ENCODE measurements at places on chromosomes 16 and 17. TPM values are rescaled to one million over a fixed set of nuclear protein-coding genes. Genes with fewer than 3 reads are reported as not detected.
A peak's percentile ranks its signal among the peaks of the same experiment; 100 is the strongest.

GRCh38 chr17:78596871-78597764 lies 19.9 kb upstream of the DNAH17 start:
- DNase-seq: no peak

Gene EDC4
- 40.2 TPM for total RNA-seq

DNA sequence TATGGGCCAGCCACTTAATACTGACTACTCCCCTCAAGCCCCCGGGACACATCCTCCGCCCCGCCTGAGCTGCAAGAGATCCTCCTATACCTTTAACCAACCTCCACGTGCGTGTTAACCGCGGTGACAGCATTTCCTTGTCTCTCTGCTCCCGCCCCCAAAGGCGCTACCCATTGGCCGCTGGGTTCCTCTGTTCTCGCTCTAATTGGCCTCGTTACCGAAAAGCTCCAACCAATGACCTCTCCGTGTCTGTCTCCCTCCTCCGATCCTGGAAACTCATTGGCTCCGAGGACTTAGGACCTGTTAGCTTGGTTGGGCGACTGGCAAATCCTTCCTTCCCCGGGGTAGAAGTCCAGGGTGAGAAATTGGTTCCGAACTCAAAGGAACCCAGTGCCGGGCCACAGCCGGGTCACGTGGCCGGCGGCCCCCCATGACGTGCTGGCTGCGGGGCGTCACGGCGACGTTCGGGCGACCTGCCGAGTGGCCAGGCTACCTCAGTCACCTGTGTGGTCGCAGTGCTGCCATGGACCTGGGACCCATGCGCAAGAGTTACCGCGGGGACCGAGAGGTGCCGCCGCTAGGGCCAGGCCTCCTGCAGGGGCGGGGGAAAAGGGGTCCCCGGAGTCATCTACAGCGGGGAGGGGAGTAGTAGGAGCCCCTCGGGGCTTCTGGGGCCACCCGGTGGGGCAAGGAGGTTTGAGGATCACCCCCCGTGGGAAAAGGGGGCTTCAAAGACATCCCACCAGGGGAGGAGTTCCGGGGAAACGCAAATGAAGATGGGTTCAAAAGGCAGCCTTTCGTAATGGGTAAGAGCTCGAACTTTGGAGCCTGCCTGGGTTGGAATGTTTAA lies at the start of gene PNPO:
PNPO (plus strand) TSS at position 326 of the 850 bp plus-strand sequence; CDS start at position 431, 105 bp downstream.
- DNase-seq: peak; percentile 93

GRCh38 chr17:79011451-79012147 lies 2.0 kb upstream of the CANT1 start:
- peak; percentile 19 for DNase-seq

Gene IL34
- total RNA-seq: 64.0 TPM

Gene RCVRN
- 1.0 TPM for total RNA-seq

GRCh38 chr17:75875182-75875939 lies 3.0 kb downstream of the TRIM47 start:
- DNase-seq: no peak

DNA sequence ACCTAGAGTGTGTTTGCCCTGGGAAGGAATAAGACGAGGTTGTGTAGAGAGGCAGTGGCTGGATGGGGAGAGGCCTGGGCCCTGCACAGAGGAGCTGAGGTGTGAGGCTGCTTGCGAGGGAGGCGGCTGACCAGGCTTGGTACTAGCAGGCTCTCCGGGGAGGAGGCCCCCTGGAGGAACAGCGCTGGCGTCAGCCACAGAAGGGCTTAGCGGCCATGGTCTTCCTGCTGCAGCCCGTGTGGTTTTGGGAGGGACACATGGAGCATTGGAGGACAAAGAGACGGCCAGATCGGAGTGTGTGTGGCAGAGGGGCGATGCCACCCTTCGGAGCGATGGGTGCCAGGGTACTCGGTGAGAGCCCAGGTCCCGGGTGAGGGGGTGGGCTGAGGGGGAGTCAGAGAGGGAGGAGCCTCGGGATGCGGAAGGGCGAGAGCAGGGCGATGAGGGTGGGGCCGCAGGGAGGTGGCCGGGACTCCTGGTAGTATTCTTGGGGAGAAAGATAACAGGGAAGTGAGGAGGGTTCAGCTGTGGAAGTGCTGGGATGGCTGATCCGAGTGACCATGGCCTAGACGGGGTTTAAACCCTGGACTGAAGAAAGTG lies 8.3 kb downstream of the BANP start:
- no peak for DNase-seq

- no peak for DNase-seq
These were observed 56.1 kb upstream of the SOX9 start for GRCh38 chr17:72064606-72065193.

DNA sequence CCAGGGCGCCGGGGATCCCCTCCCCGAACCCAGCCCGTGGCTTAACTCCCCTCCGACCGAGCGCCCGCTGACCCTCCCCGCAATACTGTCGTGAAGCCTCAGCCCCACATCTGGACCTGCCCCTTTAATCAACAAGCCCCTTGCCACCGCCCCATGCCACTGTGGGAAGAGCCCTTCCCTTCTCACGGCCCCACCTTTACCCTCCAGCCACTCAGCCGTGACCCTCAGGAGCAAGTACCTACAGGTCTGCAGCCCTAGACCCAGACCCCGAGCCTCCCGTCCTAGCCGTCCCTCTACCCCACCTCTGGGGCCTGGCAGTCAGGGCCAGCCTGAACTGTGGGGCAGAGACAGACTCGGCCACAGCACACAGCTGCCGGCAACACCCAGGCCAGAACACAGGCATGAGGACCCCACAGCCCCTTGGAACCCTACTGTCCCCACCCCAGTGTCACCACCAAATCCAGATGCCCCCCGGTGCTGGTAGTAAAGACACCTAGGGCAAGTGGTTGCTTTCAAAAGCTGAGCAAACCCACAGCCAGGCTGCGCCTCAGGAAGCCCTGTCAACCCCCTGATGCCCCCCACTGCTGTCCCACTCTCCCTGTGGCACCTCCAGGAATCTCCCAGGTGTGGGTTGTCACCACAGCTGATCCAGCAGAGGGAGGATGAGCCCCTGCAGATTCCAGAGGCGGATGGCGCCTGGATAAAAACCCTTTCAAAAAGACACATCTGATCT lies 1.4 kb downstream of the NXPH3 start:
- DNase-seq: no peak

- DNase-seq: no peak
These were observed 43.4 kb downstream of the ADCY7 start for GRCh38 chr16:50309527-50310307.

Gene FOXJ1
- total RNA-seq: 0.40 TPM

DNA sequence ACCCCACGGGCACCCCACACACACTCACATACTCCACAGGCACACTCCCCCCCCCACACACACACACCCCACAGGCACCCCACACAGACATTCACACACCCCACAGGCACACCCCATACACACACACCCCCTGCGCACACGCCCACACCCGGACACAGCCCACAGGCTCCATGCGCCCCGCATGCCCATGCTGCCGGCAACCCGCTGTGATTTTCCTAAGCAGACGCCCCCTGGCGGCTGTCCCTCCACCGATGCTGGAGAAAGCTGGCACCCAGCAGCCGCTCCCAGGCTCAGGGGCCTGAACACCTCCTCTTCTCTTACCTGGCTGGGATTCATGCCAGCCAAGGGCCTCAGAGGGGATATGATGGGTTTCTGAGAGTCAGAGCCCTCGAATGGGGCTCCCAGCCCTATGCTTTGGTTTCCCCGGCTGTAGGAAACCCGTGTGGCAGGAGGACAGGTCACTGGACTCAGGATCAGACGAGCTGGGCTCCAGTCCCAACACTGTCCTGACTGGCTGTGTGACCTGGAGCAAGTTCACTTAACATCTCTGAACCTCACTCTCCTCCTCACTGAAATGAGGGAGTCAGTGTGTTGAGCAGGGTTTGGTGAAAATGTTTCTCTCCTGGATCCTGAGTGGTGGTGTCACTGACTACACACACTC lies 19.6 kb upstream of the TNFRSF13B start:
- peak; percentile 91 for DNase-seq

DNA sequence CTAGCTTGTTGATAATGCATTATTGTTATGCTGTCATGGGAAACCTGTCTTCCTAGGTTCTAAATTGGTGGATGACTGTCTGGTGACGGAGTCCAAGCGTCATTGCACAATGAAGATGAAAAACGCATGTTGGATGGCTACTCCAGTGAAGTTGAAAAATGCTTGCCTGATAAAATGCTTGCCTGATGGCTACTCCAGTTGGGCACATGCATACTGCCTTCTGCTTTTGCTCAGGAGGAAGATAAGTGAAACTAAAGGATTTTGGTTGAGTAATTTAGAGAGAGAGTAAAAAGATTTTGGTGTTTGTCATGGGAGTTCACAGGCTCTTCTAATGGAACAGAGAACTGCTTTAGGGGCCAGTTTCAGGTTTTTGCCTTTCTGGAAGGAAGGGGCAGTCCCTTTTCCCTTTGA lies 118.6 kb downstream of the PRKCA start:
- DNase-seq: no peak

Gene C16orf92
- total RNA-seq: not detected

DNA sequence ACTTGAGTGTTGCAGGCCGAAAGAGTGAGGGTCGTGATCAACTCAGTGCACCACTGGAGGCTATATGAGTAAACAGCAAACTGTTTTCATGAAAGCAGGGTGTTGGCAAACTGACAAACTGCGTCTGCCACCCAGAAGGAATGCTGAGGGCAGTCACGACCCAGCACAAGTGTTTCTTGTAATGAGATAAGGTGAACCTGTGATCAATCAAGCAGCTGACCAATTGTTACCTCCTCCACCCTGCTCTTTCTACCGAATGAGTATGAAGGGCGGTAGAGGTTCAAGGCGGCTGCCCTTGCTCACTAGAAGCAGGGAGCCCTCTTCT lies 5.5 kb upstream of the SRL start:
- DNase-seq: no peak

Data from sciatic nerve (tissue), 2 donors.